ENCODE measurements at places on chromosomes 11 and 22. TPM values are rescaled to one million over a fixed set of nuclear protein-coding genes. Genes with fewer than 3 reads are reported as not detected.

DDI1 gene
- not detected for polyA plus RNA-seq

- no peak for DNase-seq
Observed at GRCh38 chr22:36243986-36244385, 4.7 kb upstream of the APOL2 start.

DNA sequence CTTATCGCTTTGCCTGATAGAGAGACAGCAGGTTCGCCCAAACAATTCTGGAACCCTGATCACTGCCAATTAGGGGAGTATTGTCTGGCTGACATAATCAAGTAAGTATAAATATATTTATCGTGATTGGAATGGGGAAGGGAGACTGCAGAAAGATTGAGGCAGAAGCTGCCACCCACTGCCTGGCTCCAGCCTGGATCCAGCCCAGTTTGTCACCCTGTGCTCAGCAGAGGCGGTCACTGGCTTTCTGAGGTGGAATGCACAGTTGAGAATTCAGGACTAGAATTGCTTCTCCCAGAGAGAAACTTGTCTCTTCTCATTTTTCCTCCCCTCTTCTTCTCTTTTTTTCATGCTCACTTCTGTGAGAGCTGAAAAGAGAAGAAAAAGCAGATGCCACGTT lies 25.9 kb downstream of the GRAP2 start:
- no peak for DNase-seq

TMPRSS5 gene
- polyA plus RNA-seq, result 2.1 TPM

- DNase-seq, result no peak
Observed at GRCh38 chr11:129283141-129283540, 91.0 kb upstream of the ARHGAP32 start.

CHST1 gene
- polyA plus RNA-seq, result 6.0 TPM

DNA sequence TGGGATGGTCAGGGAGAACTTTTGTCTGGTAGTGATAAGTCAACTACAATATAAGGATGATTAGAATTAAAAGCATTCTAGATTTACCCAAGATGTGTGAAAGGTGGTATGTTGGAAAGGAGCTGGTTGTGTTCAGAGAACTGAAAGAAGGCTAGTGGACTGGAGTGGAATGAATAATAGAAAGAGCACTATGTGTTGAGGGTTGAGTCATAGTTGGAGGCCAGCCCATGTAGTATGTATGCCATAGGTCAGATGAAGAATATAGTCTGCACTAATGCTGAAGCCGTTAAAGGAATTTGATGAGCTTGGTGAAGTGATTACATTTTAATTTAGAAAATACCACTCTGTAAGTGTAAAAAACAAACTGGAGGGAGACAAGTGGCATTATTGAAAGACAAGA lies 514.1 kb downstream of the CNTN5 start:
- no peak for DNase-seq

- no peak for DNase-seq
Observed at GRCh38 chr11:44736791-44737190, 10.0 kb downstream of the TSPAN18 start.

OR9I1 gene
- not detected for polyA plus RNA-seq

BTBD18 gene
- polyA plus RNA-seq, result 0.33 TPM

- no peak for DNase-seq
Observed at GRCh38 chr11:41190437-41191082, 268.9 kb downstream of the LRRC4C start.

- no peak for DNase-seq
Observed at GRCh38 chr11:125110506-125110905, 920 bp downstream of the TMEM218 start.

GRCh38 chr22:41074061-41074460 lies 18.3 kb upstream of the EP300 start:
- no peak for DNase-seq

DNA sequence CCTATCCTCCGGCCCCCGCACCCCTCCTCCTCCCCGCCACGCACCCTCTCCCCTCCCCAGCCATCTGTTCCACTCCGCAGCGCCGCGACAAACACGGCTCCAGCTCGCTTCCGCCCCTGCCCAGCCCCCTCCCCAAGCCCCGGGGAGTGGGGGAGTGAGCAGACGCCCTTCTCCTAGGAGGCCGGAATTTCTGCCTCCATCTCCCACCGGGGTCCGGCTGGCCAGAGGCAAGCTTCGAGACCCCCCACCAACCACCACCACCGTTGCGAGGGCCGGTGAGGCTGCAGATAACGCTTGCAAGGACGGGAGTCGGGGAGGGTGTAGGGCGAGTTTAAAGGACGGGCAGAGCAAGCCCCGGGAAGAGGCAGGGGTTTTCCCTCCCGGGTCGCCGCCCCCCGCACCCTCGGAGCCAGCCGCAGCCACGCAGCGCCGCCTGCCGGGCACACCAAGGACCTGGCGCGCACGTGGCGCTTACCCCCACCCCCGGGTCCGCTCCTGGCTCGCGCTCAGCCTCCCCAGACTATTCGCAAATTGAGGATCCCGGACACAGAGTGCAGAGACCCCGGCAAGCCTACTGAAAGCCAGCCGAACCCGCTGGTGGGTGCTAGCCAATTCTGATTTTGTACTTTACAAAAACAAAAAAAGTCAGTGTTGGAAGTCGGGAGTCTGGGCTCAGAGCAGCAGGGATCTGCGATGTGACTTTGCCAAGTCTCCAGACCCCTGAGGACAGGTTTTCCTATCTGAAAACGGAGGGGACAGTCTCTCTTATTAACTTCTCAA lies 22.6 kb downstream of the RTN4RL2 start:
- DNase-seq, result no peak

DNA sequence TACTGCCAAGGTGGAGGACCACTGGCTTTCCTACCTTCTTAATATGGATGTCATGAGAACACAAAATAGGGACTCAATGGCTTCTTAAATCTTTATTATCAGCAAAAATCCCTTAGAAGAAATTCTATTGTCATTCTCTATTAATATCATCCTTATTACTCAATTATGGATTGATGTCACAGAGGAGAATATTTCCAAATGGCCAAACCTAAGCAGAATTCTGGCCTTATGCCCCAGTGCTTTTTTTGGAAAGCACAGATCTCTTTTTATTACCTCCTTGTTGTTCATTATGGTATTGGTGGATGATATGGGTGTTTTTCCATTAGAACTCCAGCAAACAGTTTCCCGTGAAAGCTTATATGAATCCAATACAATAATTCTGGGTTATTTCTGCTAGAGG lies 9.9 kb downstream of the CRTAM start:
- DNase-seq, result no peak

Measured in left renal cortex interstitium (tissue), 4 donors.